ENCODE measurements at places on chromosomes 1 and 21.

GRCh38 chr1:35646043-35646442 is 4.7 kb upstream of the PSMB2 start:
- no peak for DNase-seq

DNA sequence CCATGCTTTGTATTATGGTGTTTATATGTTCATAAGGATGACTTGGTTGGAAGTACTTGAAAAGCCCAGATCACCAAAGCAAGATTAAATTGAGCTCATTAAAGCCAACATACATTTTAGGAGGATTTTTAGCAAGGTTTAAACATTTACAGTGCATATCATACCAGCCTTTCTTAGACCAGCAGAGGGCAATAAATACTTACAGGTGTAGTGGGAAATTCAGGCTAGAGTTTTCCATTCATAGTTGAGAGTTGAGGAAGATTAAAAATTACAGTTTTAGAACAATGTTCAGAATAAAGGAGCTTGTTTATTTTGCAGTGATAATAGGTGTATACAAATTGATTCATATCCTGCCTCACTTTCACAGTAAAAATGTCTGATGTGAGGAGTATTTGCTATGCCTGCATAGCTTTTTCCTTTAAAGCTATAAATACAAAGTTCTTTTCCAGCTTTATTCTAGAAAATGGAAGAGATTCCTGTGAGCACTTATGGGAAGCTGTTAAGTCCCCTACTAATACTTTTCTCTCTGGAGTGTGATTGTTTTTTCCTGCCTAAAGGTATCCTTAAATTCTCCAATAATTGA is 35.3 kb downstream of the DTL start:
- no peak for DNase-seq

- no peak for DNase-seq
Observed at GRCh38 chr1:234750922-234751627, 141.1 kb upstream of the IRF2BP2 start.

GRCh38 chr21:37829447-37829846 is 86.8 kb downstream of the KCNJ6 start:
- DNase-seq = no peak

- no peak for DNase-seq
Observed at GRCh38 chr1:217138173-217138765, 415.0 kb upstream of the ESRRG start.

All from right hindlimb (tissue), 1 donor.